ENCODE measurements at places on chromosomes 2 and 18. TPM values are rescaled to one million over a fixed set of nuclear protein-coding genes. Genes with fewer than 3 reads are reported as not detected.

The HOXD9 gene
- total RNA-seq = 1.7 TPM

The SERPINB13 gene
- not detected for total RNA-seq

The IL1R1 gene
- total RNA-seq = 26.6 TPM

The RBM44 gene
- total RNA-seq = 0.22 TPM

The ATP6V1B1 gene
- 1.9 TPM for total RNA-seq
